Small intestine (tissue), 16 donors: ENCODE measurements at places on chromosomes 4 and X. TPM values are rescaled to one million over a fixed set of nuclear protein-coding genes. Genes with fewer than 3 reads are reported as not detected.

GRCh38 chr4:146107587-146108240 is 67.8 kb upstream of the LSM6 start:
- DNase-seq: peak; percentile 54

DNA sequence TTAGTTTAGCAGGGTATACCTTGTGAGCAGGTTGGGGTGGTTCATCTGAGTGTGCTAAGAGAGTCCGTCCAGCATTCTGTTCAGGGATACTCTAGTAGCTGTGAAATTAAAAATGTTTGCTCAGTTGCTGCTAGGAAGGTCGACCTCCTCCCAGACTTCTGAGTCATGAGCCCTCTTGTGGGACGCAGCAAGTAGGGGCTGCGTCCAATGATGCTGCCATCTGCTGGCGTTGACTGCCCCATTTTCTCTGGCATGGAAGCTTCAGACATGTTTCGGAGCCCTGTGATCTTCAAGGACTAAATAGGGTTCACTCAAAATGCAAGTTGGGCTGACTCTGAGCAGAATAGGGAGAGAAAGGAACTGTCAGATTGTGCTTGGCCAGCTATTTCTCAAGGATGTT is 201.0 kb upstream of the ARSJ start:
- peak; percentile 23 for DNase-seq

GRCh38 chr4:61223385-61223784 is 23.3 kb downstream of the ADGRL3 start:
- DNase-seq: no peak

GRCh38 chr4:70768301-70768948 is 46.7 kb downstream of the RUFY3 start:
- no peak for DNase-seq

- DNase-seq: no peak
Observed at GRCh38 chr4:140944199-140944515, 188.0 kb upstream of the TBC1D9 start.

- no peak for DNase-seq
Observed at GRCh38 chr4:21991050-21991449, 42.5 kb upstream of the KCNIP4 start.

GRCh38 chr4:101596781-101597552 is 193.6 kb upstream of the BANK1 start:
- DNase-seq: peak; percentile 8

GRCh38 chr4:128630871-128631270 is 178.6 kb upstream of the JADE1 start:
- DNase-seq: no peak

GRCh38 chrX:139720136-139720535 is 12.2 kb upstream of the MCF2 start:
- no peak for DNase-seq

DNA sequence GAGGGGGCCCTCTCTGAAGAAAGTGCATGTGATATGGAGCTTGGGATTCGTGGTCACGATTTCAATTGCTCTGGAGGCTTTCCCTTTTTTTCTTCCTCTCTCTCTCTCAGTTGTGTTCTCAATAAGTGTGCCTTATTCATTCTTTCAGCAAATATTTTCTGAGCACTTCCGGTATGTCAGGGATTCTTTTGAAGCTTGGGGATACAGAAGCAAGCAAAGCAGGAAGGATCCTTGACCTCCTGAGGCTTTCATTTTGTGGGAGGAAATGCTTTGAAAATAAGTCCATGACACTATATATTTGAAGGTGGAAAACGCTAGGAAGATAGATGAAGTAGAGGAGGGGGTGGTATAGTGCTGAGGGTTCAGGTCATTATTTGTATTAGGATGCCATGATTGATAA is 12.6 kb upstream of the GABRE start:
- DNase-seq: no peak

DNA sequence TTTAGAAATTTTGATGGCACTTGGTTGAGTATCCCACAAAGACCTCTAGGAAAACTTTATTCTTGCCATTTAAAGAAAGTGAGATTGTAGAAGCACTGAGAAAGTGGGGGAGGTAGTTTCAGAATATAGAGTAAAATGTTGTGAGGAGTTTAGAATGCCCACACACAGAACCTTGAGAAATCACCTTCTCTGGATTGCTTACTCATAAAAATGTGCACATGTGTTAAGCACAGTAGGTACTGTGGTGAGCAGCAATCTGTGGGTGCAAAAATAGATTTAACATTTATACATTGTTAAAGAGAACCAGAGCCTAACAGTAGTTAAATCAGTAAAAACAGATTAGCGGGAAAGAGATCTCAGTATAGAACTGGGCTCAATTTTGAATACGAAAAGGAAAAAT is 201.2 kb upstream of the NWD2 start:
- no peak for DNase-seq

DNA sequence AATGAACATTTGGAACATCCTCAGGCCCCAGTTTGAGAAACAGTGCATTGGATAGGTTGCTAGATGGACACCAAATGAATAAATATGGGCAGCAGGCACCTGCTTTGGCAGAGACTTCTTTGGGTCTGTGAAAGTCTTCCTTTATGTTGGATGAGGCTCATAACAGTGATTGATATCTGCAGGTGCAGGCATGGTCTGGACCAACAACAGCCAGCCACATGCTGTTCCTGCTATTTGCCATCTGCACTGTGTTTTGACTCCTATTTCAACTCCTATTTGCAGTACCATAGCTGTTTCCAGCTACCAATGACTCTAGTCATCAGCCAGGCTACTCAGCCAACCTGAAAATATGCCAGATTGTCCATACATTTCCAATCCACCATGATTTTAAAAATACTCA is 60.9 kb downstream of the ANAPC4 start:
- DNase-seq: no peak

- peak; percentile 95 for DNase-seq
Observed at GRCh38 chr4:38621028-38621684, 42.8 kb upstream of the KLF3 start.

DNA sequence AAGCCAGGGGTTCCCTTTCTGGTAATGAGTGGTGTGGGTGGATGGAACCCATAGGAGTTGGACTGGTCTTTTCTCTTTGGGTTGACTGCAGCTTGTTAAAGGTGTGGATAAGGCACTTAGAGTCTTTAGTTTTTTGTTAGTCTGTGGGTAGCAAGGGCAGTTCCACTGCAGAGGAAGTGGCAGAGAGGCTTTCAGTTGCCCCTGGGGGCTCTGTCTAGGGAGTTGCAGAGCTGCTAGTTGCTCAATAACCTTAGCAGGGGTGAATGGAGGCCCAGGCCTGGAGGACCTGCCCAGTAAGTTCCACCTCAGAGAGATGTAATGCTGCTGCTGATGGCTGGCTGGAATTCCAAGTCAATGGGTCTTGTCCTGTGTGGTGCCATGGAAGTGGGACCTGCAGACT is 282.6 kb upstream of the NDST4 start:
- DNase-seq: no peak

- DNase-seq: peak; percentile 67
Observed at GRCh38 chr4:38723726-38724474, 58.9 kb downstream of the TLR10 start.

DNA sequence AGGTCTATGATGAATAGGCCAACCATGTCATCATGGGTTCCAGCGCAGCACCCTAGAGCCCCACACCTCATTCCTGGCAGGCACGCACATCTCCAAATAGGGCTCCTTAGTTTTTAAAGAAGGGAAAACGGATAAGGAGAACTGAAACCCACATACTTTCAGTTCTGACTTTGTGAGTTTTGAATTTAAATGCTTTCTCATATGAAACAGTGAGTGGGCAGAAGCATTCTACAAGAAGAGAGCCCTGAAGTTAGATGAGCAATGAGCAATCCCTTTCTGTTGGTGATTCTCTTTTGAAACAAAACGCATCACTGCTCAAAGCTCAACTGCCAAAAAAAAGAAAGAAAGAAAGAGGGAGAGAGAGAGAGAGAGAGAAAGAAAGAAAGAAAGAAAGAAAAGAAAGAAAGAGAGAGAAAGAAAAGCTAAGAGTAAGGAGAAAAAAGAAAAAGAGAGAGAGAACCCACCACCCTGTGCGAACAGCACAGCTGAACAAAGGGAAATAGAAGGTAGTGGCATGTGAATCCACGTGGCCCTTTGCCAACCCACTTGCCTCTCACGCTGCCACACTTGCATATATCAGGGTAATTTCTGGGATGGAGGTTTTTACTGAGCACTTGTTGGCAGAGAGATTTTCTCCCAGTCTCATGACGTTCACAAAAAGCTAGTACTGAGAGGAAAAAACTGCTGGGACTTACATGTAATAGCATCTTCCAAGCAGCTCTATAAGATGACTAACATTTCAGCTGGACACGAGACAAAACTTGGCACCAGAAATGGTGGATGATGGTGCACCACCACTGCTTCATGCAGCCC is 31.0 kb downstream of the TMSB4X start:
- no peak for DNase-seq

- no peak for DNase-seq
Observed at GRCh38 chrX:150224676-150225075, 138.4 kb upstream of the MAMLD1 start.

DNA sequence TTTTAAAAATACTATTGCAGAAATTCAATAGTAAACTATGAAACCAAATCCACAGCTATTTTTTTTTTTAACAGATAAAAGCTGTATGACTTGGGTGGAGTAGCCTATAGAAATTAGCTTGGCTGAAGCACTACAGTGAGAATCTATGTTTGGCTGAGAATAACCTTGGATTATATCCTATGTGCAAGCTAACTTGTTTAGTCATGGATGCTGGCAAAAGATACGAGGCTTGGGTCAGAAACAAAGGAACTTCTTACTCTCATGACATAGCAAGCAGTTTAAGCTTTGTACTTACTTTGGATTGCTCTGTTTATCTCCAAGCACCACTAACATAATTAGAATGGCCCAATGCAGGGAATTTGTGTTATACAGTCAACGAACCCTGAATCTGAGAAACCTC is 119.2 kb upstream of the GRID2 start:
- no peak for DNase-seq

Gene JCHAIN
- 2,753 TPM for polyA plus RNA-seq

Gene CCNB3
- polyA plus RNA-seq: 0.37 TPM

Gene CFI
- polyA plus RNA-seq: 8.1 TPM

Gene SUPT20HL1
- not detected for polyA plus RNA-seq

Gene ASB5
- 0.81 TPM for polyA plus RNA-seq

Gene FGFR3
- polyA plus RNA-seq: 13.8 TPM

Gene GIMD1
- polyA plus RNA-seq: not detected

Gene DCUN1D4
- 5.7 TPM for polyA plus RNA-seq

Gene PWWP3B
- 0.10 TPM for polyA plus RNA-seq
